ENCODE measurements at places on chromosomes 16 and 17. TPM values are rescaled to one million over a fixed set of nuclear protein-coding genes. Genes with fewer than 3 reads are reported as not detected.

Gene DHX40
- total RNA-seq: 22.2 TPM

Gene TIMP2
- 0.55 TPM for total RNA-seq

Gene C17orf67
- total RNA-seq: 3.3 TPM

Gene ESRP2
- total RNA-seq: 0.48 TPM

Gene IKZF3
- 92.3 TPM for total RNA-seq

Gene SLC9A5
- 7.8 TPM for total RNA-seq

Gene ACE
- 0.51 TPM for total RNA-seq

Gene JMJD6
- 76.2 TPM for total RNA-seq

Gene TRIM47
- 17.5 TPM for total RNA-seq

Gene CACNG1
- not detected for total RNA-seq

Gene KRT40
- total RNA-seq: not detected

Gene CDT1
- total RNA-seq: 110 TPM

Gene CBFA2T3
- total RNA-seq: not detected

Gene TAC4
- total RNA-seq: not detected

Gene CEP295NL
- not detected for total RNA-seq

Gene ZG16
- total RNA-seq: not detected

Gene ABCA10
- total RNA-seq: 0.31 TPM

Gene CES4A
- total RNA-seq: 5.2 TPM

Gene ZACN
- total RNA-seq: 2.6 TPM

Gene LPCAT2
- total RNA-seq: 0.10 TPM

Gene TMEM238L
- total RNA-seq: not detected

Gene HAP1
- total RNA-seq: 0.10 TPM

Gene KRTAP2-1
- total RNA-seq: not detected

Gene TEKT5
- total RNA-seq: not detected

Gene CFAP97D1
- total RNA-seq: not detected

Gene GP1BA
- not detected for total RNA-seq

Gene EXOSC6
- total RNA-seq: 38.7 TPM

Gene VAT1L
- total RNA-seq: not detected

Gene CD300H
- total RNA-seq: not detected

Gene FAM171A2
- total RNA-seq: 0.36 TPM

Gene TRIM72
- total RNA-seq: not detected

Gene KRT33B
- total RNA-seq: not detected

Gene BCL6B
- total RNA-seq: 1.0 TPM

Gene CSH2
- not detected for total RNA-seq

Gene RDM1
- 3.9 TPM for total RNA-seq

Gene IGSF6
- total RNA-seq: 0.08 TPM

Gene KIF18B
- 35.7 TPM for total RNA-seq

Gene OR1A1
- not detected for total RNA-seq

Gene AHSP
- not detected for total RNA-seq

Gene TNFSF13
- total RNA-seq: 1.0 TPM

Gene HOXB9
- total RNA-seq: 5.1 TPM

Measured in activated CD8-positive, alpha-beta memory T cell treated with anti-CD3 and anti-CD28 coated beads for 36 hours (primary cell).